ENCODE measurements at places on chromosomes 12 and 14. TPM values are rescaled to one million over a fixed set of nuclear protein-coding genes. Genes with fewer than 3 reads are reported as not detected.
A peak's percentile ranks its signal among the peaks of the same experiment; 100 is the strongest.

TROAP gene
- total RNA-seq = 6.9 TPM

RPL10L gene
- not detected for total RNA-seq

NUAK1 gene
- 8.0 TPM for total RNA-seq

KIF26A gene
- total RNA-seq = 7.4 TPM

RTL1 gene
- total RNA-seq = 12.8 TPM

OTX2 gene
- total RNA-seq = 0.04 TPM

TTC5 gene
- 16.0 TPM for total RNA-seq

- no peak for DNase-seq
- H3K36me3 ChIP-seq = no peaks in the 10 kb centered on the region
- peaks cover 2% of the 10 kb centered on the region for H3K27me3 ChIP-seq
- no peak overlapping the region for H3K4me3 ChIP-seq
- peak overlapping the region; percentile 94 for H3K27ac ChIP-seq
Measured at GRCh38 chr14:90514015-90514398, 117.2 kb downstream of the CALM1 start.

DNA sequence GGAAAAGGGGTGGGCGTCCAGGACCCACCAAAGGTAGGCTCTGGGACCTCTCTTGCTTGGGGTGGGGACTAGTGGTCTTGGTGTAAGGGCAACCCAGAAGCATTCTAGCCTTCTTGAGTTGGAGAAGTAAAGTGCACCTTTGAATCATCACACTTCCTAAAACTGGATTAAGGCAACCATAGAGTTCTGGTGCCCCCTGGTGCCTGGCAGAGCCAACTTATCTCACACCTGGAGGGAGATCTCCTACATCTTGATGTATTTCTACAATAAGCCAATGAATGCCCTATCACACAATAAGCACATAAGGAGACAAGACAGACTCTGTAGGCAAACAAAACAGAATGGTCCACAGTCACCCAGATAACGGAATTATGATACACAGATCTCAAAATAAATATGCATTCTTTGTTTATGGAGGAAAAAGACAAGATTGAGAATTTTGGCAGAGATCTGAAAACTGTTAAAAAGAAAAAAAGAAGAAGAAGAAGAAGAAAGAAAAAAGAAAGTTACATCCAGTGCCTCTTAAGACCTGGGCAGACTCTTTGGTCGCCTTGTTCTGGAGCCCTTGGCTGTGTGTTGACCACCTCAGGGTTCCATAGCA lies 95.9 kb upstream of the PPP2R5C start:
- DNase-seq = peak; percentile 40
- H3K4me1 ChIP-seq = no peaks in the 10 kb centered on the region
- H3K4me3 ChIP-seq = no peak overlapping the region
- no peaks in the 10 kb centered on the region for H3K36me3 ChIP-seq
- no peak overlapping the region for H3K27ac ChIP-seq
- peaks cover 13% of the 10 kb centered on the region for H3K27me3 ChIP-seq

GRCh38 chr14:81673930-81674329 lies 140.3 kb upstream of the SEL1L start:
- H3K36me3 ChIP-seq = no peaks in the 10 kb centered on the region
- no peak overlapping the region for H3K4me3 ChIP-seq
- H3K4me1 ChIP-seq = no peaks in the 10 kb centered on the region
- no peaks in the 10 kb centered on the region for H3K27me3 ChIP-seq
- no peak overlapping the region for H3K27ac ChIP-seq

GRCh38 chr14:24196071-24197055 lies 1.1 kb upstream of the TM9SF1 start:
- peak; percentile 53 for DNase-seq
- H3K4me1 ChIP-seq = peaks cover 14% of the 10 kb centered on the region
- peaks cover 33% of the 10 kb centered on the region for H3K36me3 ChIP-seq
- H3K4me3 ChIP-seq = peak overlapping the region; percentile 77
- H3K27me3 ChIP-seq = no peaks in the 10 kb centered on the region

DNA sequence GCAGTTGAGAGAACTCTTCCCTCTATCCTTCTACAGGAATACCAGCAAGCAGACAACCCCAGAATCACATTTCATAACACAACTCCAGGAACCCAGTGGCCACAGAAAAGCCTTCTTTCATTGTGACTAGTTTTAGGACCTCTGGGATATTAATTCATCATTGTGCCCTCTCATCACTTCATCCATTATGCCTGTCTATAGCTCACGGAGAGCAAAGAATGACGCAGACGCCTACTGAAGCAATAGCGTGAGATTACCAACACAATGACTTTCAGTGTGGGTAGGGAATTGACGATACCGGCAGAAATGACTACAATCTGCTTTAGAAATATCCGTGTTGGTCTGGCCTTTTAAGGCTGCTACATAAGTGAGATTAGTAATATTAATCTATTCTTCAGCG lies 158.1 kb upstream of the FOXG1 start:
- no peaks in the 10 kb centered on the region for H3K27me3 ChIP-seq
- no peaks in the 10 kb centered on the region for H3K36me3 ChIP-seq
- no peak overlapping the region for H3K4me3 ChIP-seq
- no peaks in the 10 kb centered on the region for H3K4me1 ChIP-seq

DNA sequence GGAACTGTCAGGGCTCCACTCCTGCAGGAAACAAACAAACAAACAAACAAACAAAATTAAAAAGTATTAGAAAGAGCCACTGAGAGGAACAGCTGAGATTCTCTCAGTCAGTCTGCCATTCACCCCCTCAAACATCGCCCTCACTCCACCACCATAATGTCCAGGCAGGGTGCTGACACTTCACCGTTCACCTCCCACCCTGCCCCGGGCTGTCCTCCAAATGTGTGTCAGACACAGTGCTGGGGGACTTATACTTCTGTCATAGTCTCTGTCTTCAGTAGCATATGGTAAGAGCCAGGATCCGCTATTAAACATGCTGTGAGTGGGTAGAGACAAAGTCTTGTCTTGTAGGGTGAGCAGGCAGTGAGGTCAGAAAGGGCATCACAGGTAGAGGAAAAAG lies 28.3 kb downstream of the KRT18 start:
- no peaks in the 10 kb centered on the region for H3K36me3 ChIP-seq
- peaks cover 2% of the 10 kb centered on the region for H3K27me3 ChIP-seq
- H3K27ac ChIP-seq = no peak overlapping the region
- H3K4me1 ChIP-seq = peaks cover 16% of the 10 kb centered on the region
- DNase-seq = no peak
- no peak overlapping the region for H3K4me3 ChIP-seq

- no peaks in the 10 kb centered on the region for H3K36me3 ChIP-seq
- no peaks in the 10 kb centered on the region for H3K27me3 ChIP-seq
- no peak for DNase-seq
Measured at GRCh38 chr14:65296876-65297275, 115.7 kb upstream of the FUT8 start.

GRCh38 chr12:57894399-57895292 lies 46.7 kb upstream of the ATP23 start:
- H3K36me3 ChIP-seq = no peaks in the 10 kb centered on the region
- peak; percentile 91 for DNase-seq
- peak overlapping the region; percentile 16 for H3K4me3 ChIP-seq
- H3K27me3 ChIP-seq = no peaks in the 10 kb centered on the region
- peak overlapping the region; percentile 98 for H3K27ac ChIP-seq

DNA sequence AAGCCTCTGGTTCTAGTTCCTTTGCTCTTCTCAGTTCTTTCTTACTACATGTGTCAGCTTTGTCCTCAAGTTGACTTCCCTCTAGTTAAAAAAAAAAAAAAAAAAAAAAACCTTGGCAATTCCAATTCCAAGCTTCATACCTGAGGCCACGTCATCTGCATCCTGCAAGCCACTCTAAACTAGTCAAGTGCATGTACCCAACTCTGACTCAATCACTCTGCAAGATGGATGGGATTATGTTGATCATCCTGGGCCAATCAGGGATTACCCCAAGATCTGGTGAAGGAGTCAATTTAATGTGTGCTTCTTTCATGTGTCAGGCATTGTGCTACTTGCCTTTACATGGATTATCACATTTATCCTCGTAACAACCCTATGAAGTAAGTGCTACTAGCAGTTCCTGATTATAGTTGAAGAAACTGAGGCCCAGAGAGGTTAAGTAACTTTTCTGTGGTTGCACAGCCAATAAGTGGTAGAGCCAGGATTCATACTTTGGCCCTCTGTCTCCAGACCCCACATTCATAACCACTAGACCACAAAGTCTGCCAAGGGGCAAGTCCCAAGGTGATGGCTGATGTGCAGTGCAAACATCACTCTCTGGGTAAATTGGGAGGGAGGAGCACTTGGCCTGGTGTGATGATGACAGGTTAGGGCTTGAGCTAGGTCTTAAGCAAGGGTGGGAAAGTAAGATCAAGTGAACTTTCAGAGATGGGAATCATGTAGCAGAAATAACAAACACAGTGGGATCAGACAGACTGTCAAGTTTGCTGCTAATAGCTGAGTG lies 17.3 kb upstream of the CCND2 start:
- no peak for DNase-seq
- no peaks in the 10 kb centered on the region for H3K27me3 ChIP-seq
- no peak overlapping the region for H3K4me3 ChIP-seq
- no peak overlapping the region for H3K27ac ChIP-seq
- no peaks in the 10 kb centered on the region for H3K36me3 ChIP-seq

GRCh38 chr14:81582420-81582819 lies 48.8 kb upstream of the SEL1L start:
- no peaks in the 10 kb centered on the region for H3K36me3 ChIP-seq
- H3K4me1 ChIP-seq = no peaks in the 10 kb centered on the region
- H3K27me3 ChIP-seq = no peaks in the 10 kb centered on the region
- peak; percentile 10 for DNase-seq

GRCh38 chr14:24409192-24409591 lies 10.4 kb downstream of the NYNRIN start:
- no peak overlapping the region for H3K27ac ChIP-seq
- H3K4me3 ChIP-seq = no peak overlapping the region
- H3K27me3 ChIP-seq = no peaks in the 10 kb centered on the region
- DNase-seq = no peak
- peaks cover 22% of the 10 kb centered on the region for H3K4me1 ChIP-seq

GRCh38 chr14:63833728-63834127 lies 19.1 kb upstream of the SYNE2 start:
- no peaks in the 10 kb centered on the region for H3K4me1 ChIP-seq
- DNase-seq = no peak
- no peak overlapping the region for H3K27ac ChIP-seq
- no peaks in the 10 kb centered on the region for H3K27me3 ChIP-seq
- H3K4me3 ChIP-seq = no peak overlapping the region

DNA sequence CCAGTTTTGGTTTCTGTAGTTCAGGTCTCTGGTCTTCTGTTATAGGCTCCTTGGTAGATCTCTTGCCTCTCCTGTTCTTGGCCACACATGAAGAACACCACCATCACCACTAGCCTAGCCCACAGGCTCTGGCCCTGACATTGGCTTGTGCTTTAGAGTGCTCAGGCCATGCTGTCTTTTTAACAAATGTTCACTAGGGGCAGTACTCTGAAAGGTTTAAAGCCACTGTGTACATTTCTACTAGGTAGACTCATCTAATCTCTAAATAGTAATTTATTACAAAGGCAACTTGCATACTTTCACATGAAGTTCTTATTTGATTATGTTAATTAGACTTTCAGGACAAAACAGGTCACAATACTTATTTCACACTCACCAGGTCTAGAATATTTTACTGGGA lies 38.3 kb downstream of the PDE6H start:
- DNase-seq = no peak
- H3K36me3 ChIP-seq = no peaks in the 10 kb centered on the region
- no peaks in the 10 kb centered on the region for H3K27me3 ChIP-seq
- H3K4me1 ChIP-seq = no peaks in the 10 kb centered on the region
- no peak overlapping the region for H3K4me3 ChIP-seq

GRCh38 chr14:65789363-65789762 lies 376.8 kb downstream of the FUT8 start:
- DNase-seq = no peak
- H3K4me1 ChIP-seq = no peaks in the 10 kb centered on the region
- no peaks in the 10 kb centered on the region for H3K36me3 ChIP-seq
- peaks cover 6% of the 10 kb centered on the region for H3K27me3 ChIP-seq

- no peaks in the 10 kb centered on the region for H3K27me3 ChIP-seq
- no peak overlapping the region for H3K4me3 ChIP-seq
- H3K4me1 ChIP-seq = no peaks in the 10 kb centered on the region
- no peak overlapping the region for H3K27ac ChIP-seq
Measured at GRCh38 chr14:50901361-50901760, 29.5 kb downstream of the ABHD12B start.

GRCh38 chr12:117580718-117581062 lies 219.3 kb upstream of the NOS1 start:
- H3K4me1 ChIP-seq = peaks cover 12% of the 10 kb centered on the region
- H3K36me3 ChIP-seq = no peaks in the 10 kb centered on the region
- peak; percentile 38 for DNase-seq
- H3K27me3 ChIP-seq = peaks cover 4% of the 10 kb centered on the region
- H3K27ac ChIP-seq = peak overlapping the region; percentile 29

- no peaks in the 10 kb centered on the region for H3K4me1 ChIP-seq
- H3K4me3 ChIP-seq = no peak overlapping the region
- H3K27ac ChIP-seq = no peak overlapping the region
- no peaks in the 10 kb centered on the region for H3K36me3 ChIP-seq
Measured at GRCh38 chr12:123854918-123855317, 92.8 kb downstream of the DNAH10 start.

- no peak overlapping the region for H3K4me3 ChIP-seq
- peaks cover 61% of the 10 kb centered on the region for H3K4me1 ChIP-seq
- no peaks in the 10 kb centered on the region for H3K27me3 ChIP-seq
Measured at GRCh38 chr12:47835006-47835830, 15.5 kb upstream of the HDAC7 start.

DNA sequence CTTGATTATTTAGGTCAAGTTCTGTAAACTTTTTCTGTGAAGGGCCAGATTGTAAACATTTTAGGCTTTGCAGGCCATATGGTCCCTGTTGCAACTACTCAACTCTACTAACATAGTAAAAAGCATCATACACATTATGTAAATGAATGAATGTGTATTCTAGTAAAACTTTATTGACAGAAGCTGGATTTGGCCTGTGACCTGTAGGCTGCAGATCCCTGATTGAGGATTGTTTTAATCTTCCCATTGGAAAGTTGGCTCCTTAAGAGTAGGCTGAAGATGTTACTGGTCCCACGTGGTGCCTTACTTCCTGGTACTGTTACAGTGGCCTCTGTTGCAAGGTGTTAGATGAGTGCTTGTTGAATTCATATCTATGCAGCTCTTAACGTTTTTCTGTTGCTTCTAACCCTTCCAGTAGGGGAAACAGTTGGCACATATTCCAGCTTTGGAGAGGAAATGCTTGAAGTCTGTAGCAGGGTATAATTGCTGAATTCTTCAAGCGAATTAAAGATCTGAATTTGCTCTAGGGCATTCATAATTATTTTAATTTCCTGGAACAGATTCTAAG lies 133.6 kb upstream of the DNM1L start:
- no peak overlapping the region for H3K4me3 ChIP-seq
- H3K36me3 ChIP-seq = no peaks in the 10 kb centered on the region
- H3K4me1 ChIP-seq = peaks cover 22% of the 10 kb centered on the region
- peak; percentile 27 for DNase-seq
- no peak overlapping the region for H3K27ac ChIP-seq

DNA sequence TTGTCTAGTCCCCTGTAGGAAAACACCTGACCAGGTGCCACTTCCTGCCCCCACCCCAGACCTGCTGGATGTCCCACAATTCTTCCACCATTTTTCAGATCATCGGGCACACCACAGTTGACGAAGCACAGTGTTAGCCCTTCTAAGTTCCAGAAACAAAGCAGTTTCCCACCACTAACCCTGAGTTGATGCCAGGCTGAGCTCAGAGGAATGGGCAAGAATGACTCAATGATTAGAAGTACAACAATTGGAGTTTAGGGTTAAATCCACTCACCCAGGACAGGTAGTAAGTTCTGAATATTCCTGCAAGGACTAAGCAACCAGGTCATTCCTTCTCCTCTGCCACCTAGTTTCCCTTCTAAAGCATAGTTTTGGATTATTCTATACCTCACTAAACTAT lies 979.8 kb downstream of the BCL11B start:
- H3K4me3 ChIP-seq = no peak overlapping the region
- peaks cover 15% of the 10 kb centered on the region for H3K4me1 ChIP-seq
- no peak overlapping the region for H3K27ac ChIP-seq
- DNase-seq = no peak

GRCh38 chr14:79915406-79915805 lies 295.9 kb downstream of the DIO2 start:
- H3K4me1 ChIP-seq = no peaks in the 10 kb centered on the region
- H3K27ac ChIP-seq = no peak overlapping the region
- no peak overlapping the region for H3K4me3 ChIP-seq
- H3K27me3 ChIP-seq = no peaks in the 10 kb centered on the region
- no peaks in the 10 kb centered on the region for H3K36me3 ChIP-seq
